CD8-positive, alpha-beta memory T cell (primary cell): ENCODE measurements at places on chromosomes 4 and X. TPM values are rescaled to one million over a fixed set of nuclear protein-coding genes. Genes with fewer than 3 reads are reported as not detected.

DNA sequence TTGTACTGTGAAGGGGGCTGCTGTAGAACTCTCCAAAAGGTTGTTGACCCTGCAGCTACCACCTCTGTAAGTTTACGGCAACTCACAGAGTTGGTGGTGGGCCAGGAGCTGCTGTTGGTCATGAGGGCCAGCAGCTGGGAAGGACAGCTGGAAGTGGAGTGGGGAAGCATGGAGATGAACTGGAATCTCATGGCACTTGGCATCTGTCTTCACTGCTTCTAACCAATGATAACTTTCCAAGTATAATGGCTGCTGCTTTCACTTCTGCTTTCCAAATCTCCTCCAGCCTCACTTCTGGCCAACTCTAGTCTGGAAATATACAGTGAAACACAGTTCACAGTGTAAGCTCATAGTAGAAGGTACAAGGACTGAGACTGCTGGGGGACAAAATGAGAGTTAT lies 126.5 kb upstream of the INTU start:
- H3K4me1 ChIP-seq = no peaks in the 10 kb centered on the region
- DNase-seq = no peak
- H3K36me3 ChIP-seq = no peaks in the 10 kb centered on the region

- no peak overlapping the region for H3K4me3 ChIP-seq
- no peaks in the 10 kb centered on the region for H3K4me1 ChIP-seq
- H3K27ac ChIP-seq = no peak overlapping the region
These were observed 73.9 kb downstream of the ARHGAP6 start for GRCh38 chrX:11591723-11592346.

- H3K4me3 ChIP-seq = no peak overlapping the region
- H3K36me3 ChIP-seq = no peaks in the 10 kb centered on the region
- no peaks in the 10 kb centered on the region for H3K27me3 ChIP-seq
- no peak for DNase-seq
- no peaks in the 10 kb centered on the region for H3K4me1 ChIP-seq
These were observed 390.1 kb downstream of the ADAM29 start for GRCh38 chr4:175308236-175308635.

- no peak for DNase-seq
- H3K27ac ChIP-seq = no peak overlapping the region
These were observed 163.2 kb upstream of the ETNPPL start for GRCh38 chr4:108926061-108926460.

DNA sequence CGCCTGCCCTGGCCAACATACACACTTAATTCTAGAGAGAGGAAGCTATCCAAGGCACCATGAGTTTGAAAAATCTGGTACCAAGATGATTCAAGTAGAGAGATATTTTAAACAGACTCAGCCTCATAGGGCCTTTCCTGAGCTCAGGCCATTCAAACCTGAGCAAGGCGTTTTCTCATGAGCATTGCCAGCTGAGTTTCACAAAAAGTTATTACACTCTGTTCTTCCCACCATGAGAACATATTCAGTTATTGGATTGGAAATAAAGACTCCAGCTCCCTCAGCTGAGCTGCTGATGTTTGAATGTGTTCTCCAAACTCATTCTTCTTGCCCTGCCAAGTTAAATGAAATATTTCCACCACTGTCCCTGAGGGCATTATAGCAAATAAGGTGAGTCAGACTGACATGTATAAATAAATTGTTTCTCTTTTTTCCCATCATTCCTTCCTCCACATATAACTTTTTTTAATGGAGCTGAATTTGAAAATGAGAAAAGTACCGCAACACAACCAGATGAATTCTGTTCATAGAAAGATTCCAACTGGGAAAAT lies 429.6 kb downstream of the RAB28 start:
- H3K4me1 ChIP-seq = no peaks in the 10 kb centered on the region
- no peak for DNase-seq
- no peak overlapping the region for H3K27ac ChIP-seq
- no peaks in the 10 kb centered on the region for H3K36me3 ChIP-seq

- no peak for DNase-seq
- no peaks in the 10 kb centered on the region for H3K36me3 ChIP-seq
- H3K27me3 ChIP-seq = no peaks in the 10 kb centered on the region
- H3K4me3 ChIP-seq = no peak overlapping the region
- H3K27ac ChIP-seq = no peak overlapping the region
These were observed 188.2 kb upstream of the ATP6AP2 start for GRCh38 chrX:40392599-40392998.

DNA sequence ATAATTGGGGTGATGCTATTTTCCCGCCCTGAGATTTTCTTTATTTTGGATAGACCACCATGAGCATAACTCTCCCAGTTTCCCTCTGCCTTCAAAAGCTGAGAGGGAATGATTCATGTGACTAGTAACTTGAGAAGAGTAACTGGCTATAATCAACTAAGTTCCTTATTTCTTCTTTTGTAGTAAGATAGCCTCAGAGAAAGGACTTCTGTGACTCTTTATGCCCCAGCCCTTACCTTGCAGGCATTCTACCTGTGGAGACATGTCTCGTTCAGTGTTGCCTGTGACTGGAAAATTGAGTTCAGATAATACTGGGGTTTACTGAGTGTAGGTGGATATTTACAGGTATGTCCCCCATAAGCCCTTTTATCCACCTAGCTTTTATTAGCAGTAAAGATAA lies 715.4 kb upstream of the HS3ST1 start:
- H3K27ac ChIP-seq = no peak overlapping the region
- no peaks in the 10 kb centered on the region for H3K4me1 ChIP-seq
- H3K27me3 ChIP-seq = no peaks in the 10 kb centered on the region

BEX5 gene
- 2.0 TPM for total RNA-seq
